Fibroblast of skin of scalp (primary cell): ENCODE measurements at places on chromosomes 4 and X.
A peak's percentile ranks its signal among the peaks of the same experiment; 100 is the strongest.

- no peak for DNase-seq
These were observed 317.0 kb downstream of the ADGRL3 start for GRCh38 chr4:61517144-61517543.

- DNase-seq, result peak; percentile 38
These were observed 5.5 kb downstream of the INPP4B start for GRCh38 chr4:142840516-142841123.

GRCh38 chrX:123085311-123085940 is 98.7 kb upstream of the GRIA3 start:
- DNase-seq, result peak; percentile 56

DNA sequence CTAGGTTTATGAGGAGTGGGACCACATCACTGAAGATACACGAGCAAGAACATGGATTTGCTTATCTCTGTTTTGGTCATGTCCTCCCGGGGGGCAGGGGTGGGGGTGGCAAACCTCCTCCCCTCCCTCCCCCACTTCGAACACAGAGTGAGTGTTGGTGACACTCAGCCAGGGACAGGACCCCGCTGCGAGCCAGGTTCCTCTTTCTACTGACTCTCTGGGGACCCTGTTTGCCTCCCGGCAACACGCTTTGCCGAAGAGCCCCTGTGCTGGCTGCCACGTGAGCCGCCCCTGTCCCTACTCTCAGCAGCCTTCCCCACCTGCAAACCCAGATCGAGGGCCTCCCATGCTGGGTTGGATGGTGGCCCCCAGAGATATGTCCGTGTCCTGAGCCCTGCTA is 34.7 kb downstream of the P2RY8 start:
- no peak for DNase-seq
